ENCODE measurements at places on chromosomes 5 and 9.

DNA sequence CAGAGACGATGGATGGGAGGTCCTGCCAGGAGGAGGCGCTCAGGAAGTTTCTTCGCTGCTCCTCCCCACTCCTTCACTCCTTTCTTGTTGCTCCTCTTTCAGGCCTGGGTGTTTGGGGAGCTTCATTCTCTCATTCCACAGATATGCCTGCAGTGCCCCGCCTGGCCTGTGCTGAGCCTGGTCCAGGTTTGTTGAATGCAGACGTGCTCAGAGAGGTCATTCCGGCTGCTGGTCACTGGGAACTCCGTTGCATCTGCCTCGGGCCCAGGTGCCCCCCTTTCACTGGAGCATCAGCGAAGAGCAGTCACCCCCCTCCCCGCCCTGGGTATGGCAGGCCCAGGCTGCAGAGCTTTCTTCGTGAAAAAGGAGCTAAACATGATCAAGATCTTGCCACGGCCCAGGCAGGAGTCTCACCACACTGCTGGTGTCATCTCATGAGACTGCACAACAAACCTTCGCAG is 15.5 kb downstream of the SURF6 start:
- DNase-seq, result no peak

DNA sequence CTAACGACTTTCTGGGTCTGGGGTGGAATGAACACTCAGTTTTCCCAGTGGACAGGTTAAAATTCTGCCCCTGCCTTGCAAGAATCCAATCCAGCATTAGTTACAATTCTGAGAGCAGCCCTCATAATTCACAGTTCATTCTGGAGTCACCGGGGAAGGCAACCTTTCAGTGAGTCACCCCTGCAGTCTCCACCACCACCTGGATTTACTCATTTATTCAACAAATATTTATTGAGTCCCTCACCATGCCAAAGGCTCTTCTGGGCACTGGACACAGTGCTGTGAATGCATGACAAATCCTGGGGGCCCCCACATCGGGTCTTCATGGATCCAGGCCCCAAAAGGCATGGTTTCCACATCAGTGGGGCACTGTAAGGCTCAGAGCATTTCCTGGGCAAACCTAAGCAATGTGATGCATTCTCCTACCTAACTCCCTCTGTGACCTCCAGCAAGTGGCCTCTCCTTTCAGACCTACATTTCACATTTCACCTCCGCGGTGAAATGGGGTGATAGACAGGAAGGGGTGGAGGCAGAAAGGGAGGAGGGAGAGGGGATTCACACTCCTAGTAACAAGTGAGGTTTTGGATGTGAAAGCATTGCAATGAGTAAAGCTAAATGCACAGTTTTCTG is 6.4 kb upstream of the MSX2 start:
- DNase-seq, result no peak

DNA sequence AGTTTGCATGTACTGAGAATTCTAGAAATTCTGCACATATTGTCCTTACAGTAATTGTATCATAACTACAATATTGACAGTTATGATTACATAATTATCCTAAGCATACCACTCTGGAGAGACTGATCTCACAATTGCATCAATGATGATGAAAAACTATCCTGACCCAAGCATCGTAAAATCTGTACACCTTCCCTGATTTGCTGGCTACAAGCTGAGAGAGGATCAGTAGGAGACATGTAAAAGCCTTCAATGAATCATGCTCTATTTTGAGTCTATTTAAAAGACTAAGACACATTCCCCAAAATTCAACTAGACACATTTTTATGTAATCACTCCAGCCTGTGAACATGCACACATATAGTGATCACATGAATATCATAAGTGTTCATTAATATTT is 1833.8 kb downstream of the EFNA5 start:
- no peak for DNase-seq

DNA sequence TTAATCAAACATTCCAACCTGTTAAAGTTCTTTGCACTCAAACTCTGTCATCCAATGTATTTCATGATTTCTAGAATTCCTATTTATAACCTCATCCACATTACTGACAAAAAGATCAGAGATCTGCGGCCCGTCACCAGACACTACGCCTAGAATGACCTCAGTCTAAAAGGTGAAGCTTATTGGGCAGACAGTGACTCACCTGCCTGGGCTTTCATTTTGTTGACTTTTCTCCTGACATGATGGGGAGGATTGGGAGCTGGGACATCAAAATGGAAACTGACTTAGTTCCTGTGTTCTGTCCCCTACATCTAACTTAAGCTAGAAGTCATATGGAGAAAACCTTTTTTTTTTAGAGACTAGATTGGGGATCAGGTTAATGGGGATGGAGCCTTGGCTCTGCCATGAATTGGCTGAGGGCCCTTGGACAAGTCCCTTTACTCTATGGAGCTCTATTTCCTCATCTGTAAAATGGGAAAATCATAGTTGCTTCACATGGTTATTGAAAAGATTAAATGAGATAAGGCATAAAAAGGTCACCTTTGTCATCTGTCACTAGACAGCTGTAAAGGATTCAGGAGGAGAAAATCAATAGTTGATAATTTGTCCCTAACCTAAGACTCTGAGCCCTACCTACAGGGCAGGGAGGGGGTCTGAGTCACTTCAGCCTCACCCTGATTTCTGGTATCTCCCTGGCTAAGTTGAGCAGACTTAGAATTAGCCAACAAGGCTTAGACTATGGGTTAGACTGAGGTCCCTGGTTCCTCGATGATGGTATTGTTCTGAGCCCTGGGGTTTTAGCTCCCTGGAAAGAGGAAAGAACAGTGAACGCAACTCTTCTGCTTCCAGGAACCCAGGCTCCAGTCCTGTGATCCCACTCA is 224.8 kb upstream of the TBC1D2 start:
- DNase-seq, result no peak

GRCh38 chr9:105138306-105138801 is 106.1 kb upstream of the SLC44A1 start:
- DNase-seq, result no peak

DNA sequence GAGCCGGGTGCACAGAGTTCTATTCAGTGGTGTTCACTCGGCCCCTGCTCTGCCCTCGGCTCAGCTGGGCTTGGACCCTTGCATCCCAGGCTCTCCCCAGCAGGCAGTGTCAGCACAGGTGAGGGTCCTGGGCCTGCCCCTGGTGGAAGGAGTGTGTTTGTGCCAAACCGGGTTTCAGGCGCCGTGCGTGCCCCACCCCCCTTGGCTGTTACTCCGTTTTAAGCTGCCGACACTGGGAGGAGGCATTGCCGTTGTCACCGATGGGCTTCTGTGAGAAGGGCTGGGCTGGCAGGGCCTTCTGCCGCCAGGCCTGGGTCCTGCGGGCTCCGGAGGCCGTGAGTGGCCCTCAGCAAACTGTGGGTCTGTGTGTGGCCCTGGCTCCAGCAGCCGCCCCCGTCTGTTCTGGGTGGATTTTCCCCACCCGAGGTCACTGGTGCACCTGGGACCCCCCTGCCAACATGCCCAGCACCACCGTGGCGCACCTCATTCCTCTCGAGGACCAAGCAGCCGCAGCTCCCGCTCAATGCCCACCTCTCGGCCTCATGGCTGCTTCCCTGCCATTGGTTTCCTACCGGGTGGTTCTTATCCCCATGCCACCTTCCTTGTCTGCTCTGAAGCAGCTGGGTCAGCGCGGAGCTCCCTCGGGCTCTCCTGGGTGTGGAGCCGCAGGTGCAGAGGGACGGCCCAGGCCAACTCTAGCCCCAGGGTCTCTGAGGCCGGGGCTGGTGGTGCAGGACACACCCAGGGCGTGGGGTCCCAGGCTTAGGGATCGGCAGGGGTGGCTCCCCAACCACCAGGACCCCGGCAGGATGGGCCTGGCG is 44.3 kb upstream of the EXOC3 start:
- no peak for DNase-seq

- no peak for DNase-seq
Observed at GRCh38 chr5:147530530-147531389, 20.9 kb upstream of the DPYSL3 start.

GRCh38 chr9:85244856-85245255 is 496.9 kb downstream of the AGTPBP1 start:
- no peak for DNase-seq

- no peak for DNase-seq
Observed at GRCh38 chr9:117919538-117919937, 215.3 kb downstream of the TLR4 start.

DNA sequence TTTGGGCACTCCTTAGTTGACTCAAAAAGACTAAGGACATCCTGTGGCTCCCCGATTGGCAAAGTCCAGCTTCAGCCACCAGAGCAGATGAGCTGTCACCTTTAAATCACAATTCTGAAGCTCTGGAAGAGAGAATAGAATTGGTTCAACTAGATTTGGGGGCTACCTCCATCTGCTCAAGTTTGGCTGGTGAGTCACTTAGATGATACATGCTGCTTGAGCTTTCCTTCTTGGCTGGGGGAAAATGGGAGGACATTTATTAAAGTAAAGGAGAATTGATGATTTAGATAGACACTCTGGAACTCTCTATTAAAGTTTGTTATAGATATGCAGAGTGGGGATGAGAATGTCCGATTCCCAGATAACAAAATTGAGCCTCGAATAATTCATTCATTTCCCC is 30.0 kb upstream of the GRIA1 start:
- no peak for DNase-seq

DNA sequence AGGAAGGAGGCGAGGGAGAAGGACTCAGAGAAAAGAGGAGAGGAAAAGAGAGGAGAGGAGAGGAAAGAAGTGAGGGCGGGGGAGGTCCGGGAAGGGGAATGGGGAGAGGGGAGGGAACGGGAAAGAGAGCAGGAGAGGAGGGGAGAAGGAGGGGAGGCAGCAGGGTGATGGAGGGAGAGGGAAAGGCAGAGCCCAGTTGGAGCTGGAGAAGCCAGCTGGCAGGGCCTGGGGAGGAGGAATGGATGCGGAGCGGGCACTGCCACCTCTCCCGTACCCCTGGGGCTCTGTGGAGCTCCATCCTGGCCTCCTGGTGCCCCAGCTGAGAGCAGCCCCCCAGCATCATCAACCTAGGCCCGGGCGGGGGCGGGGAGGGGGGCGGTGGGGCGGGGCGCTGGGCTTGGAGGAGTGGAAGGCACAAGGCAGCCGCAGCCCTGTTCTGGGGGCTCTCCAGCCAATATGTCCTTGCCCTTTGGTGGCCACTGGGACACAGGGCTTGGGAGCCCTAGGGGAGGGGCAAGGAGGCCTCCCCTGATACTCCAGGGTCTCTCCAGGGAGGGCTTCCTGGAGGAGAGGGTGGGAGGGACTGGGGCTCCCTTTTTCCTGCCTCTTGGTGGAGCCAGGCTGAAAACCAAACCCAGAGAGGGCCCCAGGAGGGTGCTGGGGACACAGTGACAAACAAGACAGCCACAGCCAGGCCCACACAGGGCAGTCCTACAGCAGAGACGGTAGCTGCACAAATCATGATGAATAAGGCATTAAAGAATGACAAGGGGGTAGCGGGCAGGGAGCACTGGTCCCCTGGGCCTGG is 123.7 kb downstream of the C9orf50 start:
- DNase-seq, result no peak

DNA sequence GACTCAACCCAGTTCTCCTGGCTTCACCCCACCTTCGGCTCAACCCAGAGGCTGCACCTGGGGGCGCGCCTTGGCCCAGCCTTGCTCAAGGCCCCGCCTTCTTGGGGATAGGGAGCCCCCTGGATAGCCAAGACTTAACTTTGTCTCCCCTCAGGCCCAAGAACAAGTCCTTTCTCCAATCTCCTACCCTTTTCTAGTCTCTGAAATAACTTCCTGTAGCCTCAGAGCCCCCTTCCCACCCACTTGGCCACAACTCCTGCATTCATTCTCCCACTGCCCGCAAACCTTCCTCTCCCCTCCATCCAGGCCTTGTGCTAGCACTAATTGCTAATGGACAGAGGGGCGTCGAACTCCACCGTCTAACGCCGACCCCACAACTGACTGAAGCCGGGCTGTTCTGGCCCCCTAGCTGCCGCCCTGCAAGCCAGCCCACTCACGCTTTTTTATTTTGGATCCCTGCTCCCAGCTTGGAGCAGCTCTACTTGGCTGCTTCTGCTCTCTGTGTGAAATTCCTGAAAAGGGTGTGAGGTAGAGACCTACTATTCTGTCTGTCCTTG is 579 bp upstream of the ASTN2 start:
- DNase-seq, result no peak

DNA sequence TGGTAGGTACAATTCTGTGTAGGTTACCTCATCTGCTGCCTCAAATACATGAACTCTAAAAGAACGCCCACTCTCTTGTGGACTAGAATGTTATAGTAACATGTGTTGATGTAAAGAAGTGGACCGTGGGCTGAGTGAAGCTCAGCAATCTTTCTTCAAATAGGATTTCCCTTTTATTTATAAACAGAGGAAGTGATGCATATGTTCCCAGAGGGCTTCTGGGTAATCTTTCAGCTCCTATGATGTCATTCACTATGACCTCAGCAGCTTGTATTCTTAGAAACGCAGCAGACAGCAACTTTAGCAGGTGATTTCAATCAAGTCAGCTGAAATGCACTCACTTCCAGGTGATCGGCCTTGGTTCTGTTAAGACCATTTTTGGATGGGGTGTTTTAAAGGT is 14.4 kb downstream of the F2RL2 start:
- no peak for DNase-seq

- DNase-seq, result no peak
Observed at GRCh38 chr9:106218427-106218826, 524.1 kb downstream of the TMEM38B start.

- DNase-seq, result no peak
Observed at GRCh38 chr9:131410044-131410491, 16.2 kb downstream of the PRRC2B start.

DNA sequence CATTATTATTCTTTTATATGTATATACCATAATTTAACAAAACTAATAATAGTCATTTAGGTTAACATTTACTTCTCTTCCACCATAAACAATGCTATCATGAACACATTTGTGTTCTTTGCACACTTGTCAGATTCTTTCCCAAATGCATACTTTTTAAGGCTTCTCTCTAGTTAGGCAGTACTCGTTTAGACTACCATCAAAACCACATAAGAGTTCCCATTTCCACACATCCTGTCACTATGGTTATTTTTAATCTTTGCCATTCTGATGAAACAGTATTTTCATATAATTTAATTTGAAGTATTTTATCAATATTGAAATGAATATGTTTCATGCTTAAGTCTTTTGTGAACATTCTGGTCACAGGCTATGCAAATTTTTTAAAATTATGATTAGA is 15.1 kb downstream of the DROSHA start:
- DNase-seq, result no peak

- DNase-seq, result no peak
Observed at GRCh38 chr5:21807953-21808352, 1045.2 kb downstream of the CDH12 start.

Data from stimulated activated CD8-positive, alpha-beta memory T cell treated with anti-CD3 and anti-CD28 coated beads, Interleukin-2, amount 100 ng/mL, for 1 hour (primary cell).